ENCODE measurements at places on chromosomes 2 and 18. TPM values are rescaled to one million over a fixed set of nuclear protein-coding genes. Genes with fewer than 3 reads are reported as not detected.

DNA sequence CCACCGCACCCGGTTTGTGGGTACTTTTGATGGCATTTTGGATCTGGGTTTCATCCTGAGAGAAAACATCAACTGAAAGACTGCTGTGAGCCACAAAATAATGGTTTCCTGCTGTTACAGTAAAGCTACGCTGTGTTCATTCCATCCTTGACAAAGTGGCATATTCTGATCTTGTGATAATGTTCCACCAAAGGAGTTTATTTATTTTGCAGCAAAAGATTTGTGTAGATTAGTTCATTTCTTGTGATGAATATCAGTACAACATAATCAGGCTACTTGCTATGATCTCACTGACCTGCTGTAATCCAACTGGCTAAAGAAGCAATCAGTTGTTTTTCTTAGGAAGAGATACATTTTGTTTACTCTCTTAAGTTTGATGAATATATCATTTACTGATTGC is 45.0 kb downstream of the EEF1B2 start:
- H3K27ac ChIP-seq = no peak overlapping the region
- H3K27me3 ChIP-seq = no peaks in the 10 kb centered on the region
- DNase-seq = no peak
- H3K4me1 ChIP-seq = no peaks in the 10 kb centered on the region
- no peak overlapping the region for H3K4me3 ChIP-seq

- no peaks in the 10 kb centered on the region for H3K4me1 ChIP-seq
- DNase-seq = no peak
- H3K27me3 ChIP-seq = no peaks in the 10 kb centered on the region
- no peaks in the 10 kb centered on the region for H3K36me3 ChIP-seq
- H3K4me3 ChIP-seq = no peak overlapping the region
- no peak overlapping the region for H3K27ac ChIP-seq
Measured at GRCh38 chr2:109448207-109448606, 165.6 kb downstream of the SEPTIN10 start.

Gene STPG4
- not detected for total RNA-seq

Gene GEN1
- 10.3 TPM for total RNA-seq

Gene IL1RL2
- not detected for total RNA-seq

- H3K4me1 ChIP-seq = peaks cover 25% of the 10 kb centered on the region
- peak; percentile 82 for DNase-seq
Measured at GRCh38 chr2:86225581-86225980, 26.3 kb downstream of the MRPL35 start.

DNA sequence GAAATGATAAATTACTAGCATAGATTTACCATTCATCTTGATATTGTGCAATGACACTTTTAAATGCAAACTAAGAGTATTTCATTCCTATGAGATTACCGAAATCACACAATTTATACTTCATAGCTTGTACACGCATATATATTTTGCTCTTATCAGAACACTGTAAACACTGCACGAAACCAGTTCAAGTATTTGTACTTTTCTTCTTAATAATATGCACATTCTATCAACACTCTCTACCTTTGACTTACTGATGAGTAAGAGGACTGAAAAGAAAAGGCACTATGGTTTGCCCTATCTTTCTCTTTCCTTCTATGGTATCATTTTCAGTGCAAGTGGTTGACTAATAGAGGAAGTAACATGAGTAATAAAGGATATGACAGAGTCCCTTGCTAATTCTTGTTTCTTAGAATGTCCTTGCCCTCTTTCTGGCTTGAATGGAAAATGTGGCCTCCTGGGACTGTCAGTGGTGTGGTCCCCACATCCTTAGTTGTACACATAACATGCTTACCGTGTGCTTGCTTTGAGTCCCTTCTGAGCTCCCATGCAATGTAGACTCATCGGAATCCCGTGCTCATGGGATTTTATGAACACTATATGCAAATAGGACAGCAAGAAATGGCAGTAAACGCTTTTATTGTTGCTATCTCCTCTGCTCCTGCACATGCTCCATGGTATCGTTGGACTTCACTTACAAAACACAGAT is 363.5 kb upstream of the TNP1 start:
- no peaks in the 10 kb centered on the region for H3K36me3 ChIP-seq
- peaks cover 7% of the 10 kb centered on the region for H3K4me1 ChIP-seq
- H3K4me3 ChIP-seq = no peak overlapping the region
- peak overlapping the region; percentile 35 for H3K27ac ChIP-seq
